ENCODE measurements at places on chromosomes 4 and X. TPM values are rescaled to one million over a fixed set of nuclear protein-coding genes. Genes with fewer than 3 reads are reported as not detected.

Gene TRPC5OS
- not detected for total RNA-seq

Gene XKRX
- not detected for total RNA-seq

Gene TLR10
- total RNA-seq: not detected

Gene AFP
- 1.2 TPM for total RNA-seq

Gene HMGN5
- 0.29 TPM for total RNA-seq

Gene PLP1
- 1.8 TPM for total RNA-seq

Gene GSX2
- total RNA-seq: not detected
